Activated T-helper 17 cell treated with anti-CD3 and anti-CD28 coated beads, Interleukin-2, amount 50 U/mL, for 72 hours (primary cell): ENCODE measurements at places on chromosomes 16 and 17. TPM values are rescaled to one million over a fixed set of nuclear protein-coding genes. Genes with fewer than 3 reads are reported as not detected.
A peak's percentile ranks its signal among the peaks of the same experiment; 100 is the strongest.

GRCh38 chr16:3729161-3730112 lies 12.1 kb upstream of the TRAP1 start:
- no peak for ATAC-seq

DNA sequence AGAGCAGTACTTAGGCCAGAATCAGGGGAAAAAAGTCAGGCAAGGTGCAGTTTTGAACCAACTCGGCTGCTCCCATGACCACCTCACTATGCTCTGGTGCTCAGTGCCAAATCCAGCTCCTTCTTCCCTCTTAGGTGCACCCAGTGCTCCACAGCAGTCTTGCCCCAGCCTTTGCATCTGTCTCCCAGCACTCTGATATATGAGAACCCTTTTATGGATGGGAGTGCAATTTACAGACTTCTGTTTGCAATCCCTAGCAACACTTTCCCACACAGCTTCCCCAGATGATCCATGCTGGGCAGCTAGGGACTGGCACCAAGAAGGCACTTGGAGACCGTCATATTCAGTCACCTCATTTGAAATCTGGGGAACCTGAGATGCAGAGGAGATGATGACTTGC lies 267.9 kb upstream of the CCL2 start:
- no peak for ATAC-seq

DNA sequence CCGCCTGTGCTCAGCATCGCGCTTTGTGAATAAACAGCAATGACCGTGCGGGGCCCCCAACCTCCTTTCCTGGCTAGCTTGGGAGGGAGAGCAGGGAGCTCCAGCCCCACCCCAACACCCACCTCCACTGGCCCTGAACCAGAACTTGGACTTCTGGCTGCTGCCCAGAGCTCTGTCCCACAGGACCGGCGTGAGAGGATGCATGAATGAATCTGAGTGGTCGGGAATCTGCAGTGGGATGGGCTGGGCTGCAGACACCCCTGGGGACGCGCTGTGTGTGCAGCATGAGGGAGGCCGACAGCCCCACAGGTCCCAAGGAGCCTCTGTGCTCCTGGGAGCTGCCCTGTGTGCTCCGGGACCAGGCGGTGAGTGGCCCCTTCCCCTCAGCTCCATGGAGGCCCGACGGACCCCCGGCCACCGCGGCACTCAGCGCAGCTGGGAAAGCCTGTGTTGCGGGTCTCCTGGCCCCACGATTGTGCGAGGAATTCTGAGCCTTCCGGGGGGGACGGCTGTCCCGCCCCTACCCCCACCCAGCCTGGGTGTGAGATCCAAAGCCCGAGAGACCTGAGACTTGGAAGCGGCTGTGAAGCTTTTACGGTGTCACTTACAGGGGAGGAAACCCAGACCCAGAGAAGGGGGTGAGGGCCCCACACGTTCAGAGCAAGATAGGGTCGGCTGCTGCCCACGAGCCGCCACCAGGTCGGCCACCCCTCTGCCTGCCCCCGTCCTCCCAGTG lies 5.4 kb downstream of the PIEZO1 start:
- ATAC-seq, result no peak

DNA sequence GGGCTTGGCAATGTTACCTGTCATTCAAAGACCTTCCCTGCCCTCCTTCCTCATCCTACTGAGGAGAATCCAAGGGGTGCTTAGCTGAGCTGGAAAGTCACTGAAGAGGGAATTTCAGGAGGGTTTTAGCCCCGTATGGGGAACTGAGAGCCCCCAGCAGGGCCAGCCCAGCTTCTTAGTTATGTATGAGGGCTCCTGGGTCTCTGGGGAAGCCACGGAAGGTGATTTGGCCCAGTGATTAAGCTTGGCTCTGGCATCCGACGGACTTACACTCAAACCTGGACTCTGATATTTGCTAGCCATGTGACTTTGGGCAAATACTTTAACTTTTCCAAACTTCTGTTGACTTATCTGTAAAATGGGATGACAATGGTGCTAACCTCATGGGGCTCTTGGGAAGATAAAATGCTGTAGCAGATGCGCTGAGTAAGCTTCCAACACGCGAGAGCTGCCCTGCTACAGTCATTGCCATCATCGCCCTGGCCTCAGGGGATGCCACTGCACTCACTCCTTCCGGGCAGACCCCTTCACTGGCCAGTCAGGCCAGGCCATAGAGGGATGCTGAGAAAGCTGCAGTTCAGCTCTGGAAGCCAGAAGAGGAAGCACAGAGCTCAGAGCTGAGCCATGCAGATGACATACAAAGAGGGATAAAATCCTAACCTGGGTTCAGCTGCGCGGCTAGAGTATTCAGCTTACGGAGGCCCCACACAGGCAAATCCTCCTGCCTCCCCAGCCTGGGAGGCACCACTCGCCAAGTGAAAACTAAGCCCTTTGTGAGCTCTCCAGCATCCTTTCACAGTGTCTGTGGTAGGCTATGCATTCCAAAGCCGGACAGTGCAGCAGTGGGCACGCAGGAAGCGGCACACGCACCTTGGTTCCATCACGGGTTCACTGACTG lies 44.9 kb upstream of the PIK3R6 start:
- ATAC-seq, result no peak

- no peak for ATAC-seq
Measured at GRCh38 chr17:38343608-38344419, at the start of gene GPR179. Gene GPR179, minus strand, starts transcription at chr17:38343956. Its CDS starts 167 bp downstream, at chr17:38343789.

DNA sequence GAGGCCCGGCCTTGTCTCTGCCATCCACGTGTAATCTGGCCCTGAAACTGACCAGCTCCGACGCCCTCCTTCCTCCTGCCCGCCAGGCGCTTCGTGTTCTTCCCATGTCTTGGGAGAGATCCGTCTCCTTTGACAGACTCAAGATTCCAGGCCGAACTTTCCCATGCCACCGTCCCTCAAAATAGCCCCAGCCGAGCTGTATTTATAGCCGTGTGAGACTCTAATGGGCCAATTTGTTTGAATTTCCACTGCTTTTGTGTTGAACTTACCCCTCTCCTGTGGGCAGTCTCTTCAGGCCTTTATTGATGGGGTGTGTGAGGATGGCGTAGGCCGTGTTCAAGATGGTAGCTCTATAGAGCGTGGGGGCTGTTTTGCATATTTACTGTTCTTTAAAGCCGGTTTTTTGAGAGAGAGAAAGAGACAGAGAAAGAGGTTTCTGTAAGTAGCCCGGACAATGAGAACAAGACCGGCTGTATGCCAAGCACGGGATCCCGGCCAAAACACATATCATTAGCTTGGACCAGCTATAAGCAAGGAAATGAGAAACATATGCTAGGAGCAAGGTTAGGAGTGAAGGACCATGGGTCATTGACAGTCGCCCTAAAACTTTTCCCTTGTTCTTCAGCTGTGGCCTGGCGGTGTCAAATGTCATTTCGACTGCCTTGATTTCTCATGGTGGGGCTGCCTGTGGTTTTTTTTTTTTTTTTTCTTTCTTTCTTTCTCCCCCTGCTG lies 124.5 kb upstream of the ZFHX3 start:
- no peak for ATAC-seq

- ATAC-seq, result no peak
Measured at GRCh38 chr17:8417806-8418205, 17.9 kb upstream of the NDEL1 start.

GRCh38 chr17:42845556-42845917 lies 1.2 kb downstream of the AOC2 start:
- ATAC-seq, result peak; percentile 1

The CDH5 gene
- total RNA-seq, result not detected

DNA sequence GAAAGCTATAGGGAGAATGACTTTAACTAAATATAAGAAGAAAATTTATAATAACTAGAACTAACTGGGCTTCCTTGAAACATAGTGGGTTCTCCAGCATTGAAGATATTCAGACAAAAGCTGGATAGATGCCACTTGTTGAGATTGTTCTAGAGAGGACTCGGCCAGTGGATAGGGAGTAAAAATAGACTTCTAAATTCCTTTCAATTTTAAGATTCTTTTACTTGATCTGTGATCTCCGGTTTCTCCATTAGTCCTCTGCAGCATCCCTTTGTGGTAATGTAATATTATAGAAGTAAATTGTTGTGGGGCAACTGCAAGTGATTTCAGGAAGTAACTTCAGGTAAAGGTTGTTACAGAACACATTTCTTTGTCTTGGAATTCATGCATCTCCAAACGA lies 10.3 kb upstream of the RARA start:
- ATAC-seq, result no peak

The FAM222B gene
- total RNA-seq, result 18.7 TPM

The CD79B gene
- 41.4 TPM for total RNA-seq

The TBC1D28 gene
- not detected for total RNA-seq

DNA sequence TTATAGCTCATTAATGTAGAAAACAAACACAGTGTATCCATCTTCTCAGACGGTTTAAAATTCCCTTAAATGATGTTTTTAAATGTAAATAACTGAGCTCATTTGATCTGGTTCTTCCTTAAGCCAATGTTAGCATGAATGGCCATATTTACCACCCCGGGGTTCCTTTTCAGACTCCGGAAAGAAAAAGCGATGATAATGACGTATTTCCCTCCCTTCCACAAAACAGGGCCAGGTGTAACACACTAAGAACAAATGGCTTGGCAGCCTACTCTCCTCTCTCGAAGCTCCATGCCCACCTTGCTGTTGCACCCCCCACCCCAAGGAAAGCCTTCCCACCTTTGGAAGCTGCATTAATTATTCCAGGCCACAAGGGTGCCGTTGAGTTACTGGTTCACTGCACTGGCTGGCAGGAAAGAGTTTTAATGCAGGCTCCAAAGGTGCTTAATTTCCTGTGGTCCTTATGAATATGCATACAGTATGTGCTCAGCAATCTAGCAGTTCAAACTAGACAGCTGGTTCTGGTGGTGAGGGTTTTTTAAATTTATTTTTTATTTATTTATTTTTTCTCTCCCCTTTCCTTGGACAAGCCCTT lies 378.9 kb downstream of the WWOX start:
- ATAC-seq, result peak; percentile 43

- no peak for ATAC-seq
Measured at GRCh38 chr16:4924593-4925292, 12.2 kb downstream of the PPL start.

The PABPN1L gene
- total RNA-seq, result not detected

- no peak for ATAC-seq
Measured at GRCh38 chr17:62675701-62676100, 48.2 kb downstream of the MRC2 start.

The RNF157 gene
- total RNA-seq, result 17.4 TPM

The TBX2 gene
- total RNA-seq, result not detected

GRCh38 chr17:4364622-4365041 lies 1.8 kb downstream of the UBE2G1 start:
- ATAC-seq, result no peak

DNA sequence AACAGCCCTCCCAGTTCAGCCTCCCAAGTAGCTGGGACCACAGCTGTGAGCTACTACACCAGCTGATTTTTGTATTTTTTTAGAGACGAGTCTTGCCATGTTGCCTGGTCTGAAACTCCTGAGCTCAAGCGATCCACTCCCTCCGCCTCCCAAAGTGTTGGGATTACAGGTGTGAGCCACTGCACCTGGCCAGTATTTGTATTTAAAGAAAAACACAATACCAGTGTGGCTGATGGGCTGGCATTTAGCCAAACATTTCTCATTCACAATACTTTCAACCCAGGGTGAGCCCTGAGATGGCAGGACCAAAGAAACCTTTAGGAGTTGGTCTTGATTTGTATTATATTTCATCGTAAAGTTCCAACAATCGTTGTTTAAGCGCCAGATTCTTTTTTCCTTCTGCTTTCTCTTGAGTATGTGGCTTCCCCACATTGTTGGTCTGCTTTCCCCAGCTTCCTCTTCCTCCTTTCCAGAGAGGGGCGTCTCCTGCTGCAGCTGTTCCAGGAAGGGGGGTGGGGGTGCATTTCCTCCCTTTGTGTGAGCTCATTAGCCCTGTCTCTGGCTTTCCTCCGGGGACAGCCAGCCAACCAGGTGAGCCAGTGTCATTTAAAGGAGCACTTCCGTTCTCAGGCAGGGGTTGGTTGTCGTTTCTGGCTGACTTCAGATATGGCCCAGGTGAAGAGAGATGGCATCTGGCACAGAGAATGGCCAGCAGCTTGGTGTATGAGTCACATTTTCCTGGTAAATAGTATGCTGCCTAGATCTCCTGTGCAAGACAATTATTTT lies 79.9 kb downstream of the GPRC5B start:
- ATAC-seq, result peak; percentile 70

- peak; percentile 65 for ATAC-seq
Measured at GRCh38 chr17:33964344-33964979, 290.6 kb upstream of the CCL2 start.

DNA sequence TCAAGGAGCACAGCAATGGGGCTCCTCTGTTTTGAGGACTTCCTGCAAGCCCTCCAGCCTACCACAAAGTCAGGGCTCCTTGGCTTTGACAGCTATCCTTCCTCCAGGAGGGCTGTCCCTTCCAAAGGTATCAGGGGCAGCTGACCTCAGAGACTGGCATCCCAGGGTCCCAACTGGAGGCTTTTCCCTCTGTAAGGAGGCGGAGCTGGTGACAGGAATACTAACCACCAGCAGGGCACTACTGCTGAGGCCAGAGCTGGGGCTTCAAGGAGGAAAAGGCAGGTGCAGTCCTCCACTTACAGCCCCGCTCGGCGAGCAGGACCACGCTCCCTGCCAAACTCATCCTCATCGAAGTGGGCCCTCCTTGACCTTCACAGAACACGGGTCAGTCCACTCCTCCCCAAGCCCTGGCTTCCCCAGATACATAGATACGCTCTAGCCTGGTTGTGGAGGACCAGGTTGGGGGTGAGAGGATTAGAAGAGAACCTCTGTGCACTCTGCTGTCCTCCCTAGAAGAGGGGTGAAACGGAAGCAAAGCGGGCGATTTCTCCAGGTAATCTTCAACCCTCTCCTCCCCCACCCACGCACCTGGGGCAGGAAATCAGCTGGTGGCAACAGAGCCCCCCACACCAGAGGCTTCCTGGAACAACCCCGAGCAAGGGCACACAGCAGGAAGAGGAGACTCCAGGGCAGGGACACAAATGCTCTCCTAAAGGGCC lies 20.5 kb downstream of the ST3GAL2 start:
- peak; percentile 21 for ATAC-seq

GRCh38 chr16:52437277-52437670 lies 109.7 kb downstream of the TOX3 start:
- ATAC-seq, result no peak

GRCh38 chr16:50864386-50864785 lies 122.5 kb downstream of the CYLD start:
- no peak for ATAC-seq

GRCh38 chr16:3187798-3188674 lies at the start of gene OR1F1:
Gene OR1F1, plus strand, starts transcription at chr16:3188204.
- peak; percentile 73 for ATAC-seq

- ATAC-seq, result peak; percentile 21
Measured at GRCh38 chr17:18129041-18129502, 20.5 kb downstream of the MYO15A start.

The ERI2 gene
- 18.1 TPM for total RNA-seq

DNA sequence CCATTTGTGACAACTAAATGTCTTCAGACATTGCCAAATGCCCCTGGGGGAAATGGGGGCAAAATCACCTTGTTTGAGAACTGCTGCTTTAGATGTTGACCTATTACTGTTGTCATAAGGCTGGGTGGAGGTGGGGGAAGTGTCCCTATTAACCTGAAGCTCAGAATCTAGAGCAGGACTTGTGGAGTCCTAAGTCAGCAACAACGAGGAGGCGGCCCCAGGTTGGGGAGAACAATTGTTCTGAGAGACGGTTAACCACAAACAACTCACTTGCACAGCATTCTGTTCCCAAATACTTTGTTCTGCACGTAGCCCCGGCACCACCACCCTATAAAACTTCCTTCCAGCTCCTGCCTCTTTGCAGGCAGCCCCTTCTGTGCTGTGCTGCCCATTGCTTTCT lies 32.5 kb downstream of the TEKT5 start:
- ATAC-seq, result no peak
